ENCODE measurements at places on chromosomes 7 and 10.

DNA sequence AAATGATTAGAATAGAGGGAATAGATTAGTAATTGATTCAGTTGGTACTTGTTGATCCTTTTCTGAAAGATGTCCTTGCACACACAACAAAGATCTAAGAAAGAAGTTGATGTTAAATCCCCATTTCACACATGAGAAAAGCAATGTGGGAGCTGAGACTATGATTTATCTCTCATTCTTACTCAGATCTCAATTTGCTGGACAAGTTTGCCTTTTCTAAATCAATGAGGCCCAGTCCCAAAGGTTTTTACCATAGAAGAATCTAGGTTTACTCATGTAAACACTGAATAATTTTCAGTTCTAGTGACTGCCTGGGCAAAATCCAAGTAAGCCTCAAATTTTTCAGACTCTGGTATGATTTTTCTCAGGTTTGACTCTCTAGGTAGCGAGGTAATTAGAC, 25.5 kb upstream of the PLXNA4 start:
- DNase-seq = no peak

DNA sequence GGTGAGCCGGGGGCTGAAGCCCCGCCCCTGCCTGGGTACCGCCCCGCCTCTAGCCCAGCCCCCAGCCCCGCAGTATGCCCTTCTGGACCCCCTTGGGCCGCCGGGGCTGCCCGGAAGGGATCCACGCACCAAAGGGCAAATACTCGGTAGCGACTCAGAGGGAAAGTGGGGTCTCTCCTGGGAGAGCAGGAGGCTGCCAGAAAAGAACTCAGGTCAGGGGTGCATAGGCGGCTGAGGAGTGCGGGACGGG, 796 bp downstream of the FBXL15 start:
- DNase-seq = no peak

DNA sequence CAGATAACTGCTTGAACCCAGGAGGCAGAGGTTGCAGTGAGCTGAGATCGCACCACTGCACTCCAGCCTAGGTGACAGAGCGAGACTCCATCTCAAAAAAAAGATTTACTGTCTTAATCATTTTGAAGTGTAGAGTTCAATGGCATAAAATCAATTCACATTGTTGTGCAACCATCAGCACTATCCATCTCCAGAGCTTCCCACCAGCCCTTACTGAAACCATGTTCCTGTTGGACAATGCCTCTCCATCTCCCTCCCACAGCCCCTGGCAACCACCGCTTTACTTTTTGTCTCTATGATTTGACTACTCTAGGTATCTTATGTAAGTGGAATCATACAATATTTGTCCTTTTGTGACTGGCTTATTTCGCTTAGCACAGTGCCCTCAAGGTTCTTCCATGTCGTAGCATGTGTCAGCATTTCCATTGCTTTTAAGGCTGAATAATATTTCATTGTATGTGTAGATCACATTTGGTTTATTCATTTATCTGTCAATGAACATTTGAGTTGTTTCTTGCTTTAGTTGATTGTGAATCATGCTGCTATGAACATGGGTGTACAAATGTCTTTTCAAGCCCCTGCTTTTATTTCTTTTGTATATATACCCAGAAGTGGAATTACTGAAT, 33.1 kb downstream of the NACAD start:
- no peak for DNase-seq

DNA sequence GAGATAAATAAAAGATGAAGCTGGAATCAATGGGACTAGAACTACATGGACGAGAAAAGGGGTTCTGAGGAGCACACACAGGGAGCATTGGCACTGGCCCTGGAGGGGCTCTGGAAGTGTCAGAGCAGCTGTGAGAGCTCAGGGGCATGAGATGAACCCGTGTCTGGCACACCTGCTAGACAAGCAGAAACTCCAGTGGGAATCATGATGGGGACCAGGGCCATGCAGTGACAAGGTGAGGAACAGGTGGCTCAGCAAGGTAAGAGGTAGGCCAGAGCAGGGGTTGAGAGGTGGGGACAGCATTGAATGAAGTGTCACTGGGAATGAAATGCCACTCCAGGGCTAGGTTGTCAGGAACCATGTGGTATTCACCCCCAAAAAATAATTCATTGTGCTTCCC, 588.5 kb downstream of the GRID1 start:
- DNase-seq = no peak

- DNase-seq = no peak
Measured at GRCh38 chr7:35599645-35600044, 95.3 kb downstream of the HERPUD2 start.

DNA sequence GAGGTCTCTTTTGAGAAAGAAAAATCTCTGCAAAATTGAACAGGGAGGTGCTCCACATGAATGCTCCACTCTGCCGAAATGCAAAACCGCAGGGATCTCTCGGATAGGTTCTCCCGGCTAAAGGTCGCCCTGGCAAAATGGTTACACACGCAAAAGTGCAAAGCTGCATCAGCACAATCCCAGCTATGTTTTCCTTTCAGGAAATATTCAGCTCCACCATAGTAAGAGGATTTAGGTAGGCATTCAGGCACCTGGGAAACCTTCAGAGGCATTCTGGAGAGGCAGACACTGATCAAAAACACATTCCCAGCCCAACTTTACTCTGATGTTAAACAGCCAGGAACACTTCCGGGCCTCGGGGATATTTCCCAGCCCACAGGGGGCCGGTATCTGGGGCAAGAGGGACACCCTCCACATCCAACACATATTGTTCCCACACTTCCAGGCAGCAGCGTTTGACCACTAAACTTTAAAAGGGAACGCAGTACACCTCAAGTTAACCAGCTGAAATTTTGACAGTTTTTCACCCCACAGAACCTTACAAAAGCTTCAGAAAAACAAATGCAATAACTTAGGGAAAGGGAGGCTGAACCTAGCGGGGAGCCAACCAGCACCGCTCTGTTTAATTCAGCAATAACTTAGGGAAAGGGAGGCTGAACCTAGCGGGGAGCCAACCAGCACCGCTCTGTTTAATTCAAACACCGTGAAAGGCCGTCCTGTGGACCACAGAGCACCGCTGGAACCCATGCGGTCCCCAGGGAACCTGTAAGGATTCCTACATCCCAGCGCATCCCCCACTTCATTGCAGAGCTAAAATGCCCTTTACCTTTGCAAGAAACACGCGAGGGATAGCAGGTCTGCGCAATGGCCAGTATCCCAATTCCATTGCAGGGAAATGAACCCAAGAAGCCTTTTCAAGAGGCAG, 45.9 kb downstream of the TNS3 start:
- no peak for DNase-seq

GRCh38 chr7:86916277-86916825, 143.1 kb downstream of the ELAPOR2 start:
- no peak for DNase-seq

DNA sequence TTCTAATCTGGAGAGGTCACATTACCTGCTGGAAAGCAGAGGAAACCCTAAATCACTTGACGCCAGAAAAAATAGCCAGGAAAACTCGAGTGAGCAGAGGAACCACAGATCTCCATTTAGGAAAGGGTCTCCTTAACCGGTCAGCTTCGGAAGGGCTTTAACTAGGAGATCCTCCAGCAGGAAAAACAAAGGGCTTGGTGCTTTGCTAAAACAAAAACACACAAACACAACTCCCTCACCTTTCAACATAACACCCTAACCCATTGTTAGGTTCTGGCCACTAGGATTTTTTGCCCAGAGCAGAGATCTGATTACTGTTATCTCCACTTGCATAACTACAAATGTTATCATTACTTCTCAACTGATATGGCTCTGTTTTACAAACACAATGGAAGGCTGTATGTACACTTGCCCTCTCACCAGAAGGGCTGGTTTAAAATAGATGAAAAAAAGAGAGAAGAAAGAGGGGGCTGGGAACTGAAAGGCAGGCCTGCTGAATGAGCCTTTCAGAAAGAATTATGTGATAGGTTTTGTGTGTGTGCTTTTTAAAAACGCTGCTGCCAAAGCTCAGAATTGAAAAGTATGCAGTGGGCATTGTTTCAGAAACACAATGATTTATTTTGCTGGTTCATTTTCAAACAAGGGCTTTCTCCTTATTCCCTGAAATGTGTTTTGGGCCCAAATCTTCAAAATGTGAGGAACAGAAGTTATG, 161.5 kb downstream of the FGFR2 start:
- no peak for DNase-seq

GRCh38 chr10:71587941-71588573, 131.5 kb downstream of the C10orf105 start:
- DNase-seq = no peak

DNA sequence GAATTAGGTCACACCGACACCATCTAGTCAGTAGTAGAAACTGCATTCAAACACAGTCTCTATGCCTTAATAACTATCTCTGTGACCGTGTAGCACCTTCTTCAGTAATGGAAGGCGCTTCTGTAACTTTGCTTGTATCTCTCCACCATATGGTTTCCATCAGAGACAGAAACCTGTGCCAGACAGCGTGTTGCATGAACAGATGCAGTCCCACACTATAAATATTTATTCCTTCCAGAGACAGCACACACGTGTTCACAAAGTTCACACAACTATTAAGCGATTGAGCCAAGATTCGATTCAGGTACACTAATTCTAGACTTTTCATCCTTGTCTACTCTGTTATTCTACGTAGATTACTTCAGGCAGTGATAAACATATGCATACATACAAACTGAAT, 873.9 kb upstream of the MBL2 start:
- no peak for DNase-seq

DNA sequence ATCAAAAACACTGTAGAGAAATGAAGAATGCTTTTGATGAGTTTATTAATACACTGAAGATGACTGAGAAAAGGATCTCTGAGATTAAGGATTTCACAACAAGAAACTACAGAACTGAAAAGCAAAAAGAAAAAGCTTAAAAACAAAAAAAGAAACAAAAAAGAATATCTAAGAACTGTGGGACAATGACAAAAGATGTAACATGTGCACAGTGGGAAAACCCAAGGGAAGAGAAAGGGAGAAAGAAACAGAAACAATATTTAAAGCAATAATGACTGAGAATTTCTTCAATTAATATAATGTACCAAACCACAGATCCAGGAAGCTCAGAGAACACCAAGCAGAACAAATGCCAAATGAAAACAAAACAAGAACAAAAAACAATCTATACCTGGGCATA, 42.2 kb downstream of the TFEC start:
- no peak for DNase-seq

Measured in activated T-helper 9 cell treated with anti-CD3 and anti-CD28 coated beads, Interleukin-2, amount 50 U/mL, for 16 hours (primary cell).